Epithelial cell of prostate (primary cell): ENCODE measurements at places on chromosomes 16 and 17.

GRCh38 chr16:64907844-64908243, 214.0 kb downstream of the CDH11 start:
- DNase-seq, result no peak

GRCh38 chr17:56319531-56319930, 166.3 kb downstream of the ANKFN1 start:
- peak; percentile 12 for DNase-seq

DNA sequence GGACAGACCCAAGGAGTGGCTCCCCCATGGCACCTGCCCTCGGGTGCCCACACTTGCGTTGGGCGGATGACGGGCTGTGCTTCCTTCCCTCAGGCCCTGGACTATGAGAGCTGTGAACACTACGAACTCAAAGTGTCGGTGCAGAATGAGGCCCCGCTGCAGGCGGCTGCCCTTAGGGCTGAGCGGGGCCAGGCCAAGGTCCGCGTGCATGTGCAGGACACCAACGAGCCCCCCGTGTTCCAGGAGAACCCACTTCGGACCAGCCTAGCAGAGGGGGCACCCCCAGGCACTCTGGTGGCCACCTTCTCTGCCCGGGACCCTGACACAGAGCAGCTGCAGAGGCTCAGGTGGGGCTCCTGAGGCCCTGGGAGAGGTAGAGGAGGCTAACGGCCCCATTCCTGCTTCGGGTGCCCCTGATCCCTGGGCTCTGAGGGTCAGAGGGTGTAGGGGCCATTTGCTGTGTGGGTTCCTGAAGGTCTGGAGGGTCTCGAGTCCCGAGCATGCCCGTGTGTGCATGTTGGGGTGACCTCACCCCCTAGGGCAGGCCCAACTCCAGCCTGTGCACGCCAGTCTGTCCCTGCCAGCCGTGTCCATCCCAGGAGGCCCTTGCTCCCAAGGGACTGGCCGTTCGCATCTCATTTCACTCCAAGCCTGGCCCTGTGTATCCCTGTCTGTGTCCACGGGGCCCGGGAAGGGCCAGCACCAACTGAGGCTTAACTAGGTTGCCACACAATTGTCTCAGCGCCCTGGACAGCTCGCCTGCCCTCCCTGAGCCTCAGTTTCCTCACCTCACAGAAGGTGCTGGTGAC, 10.0 kb downstream of the SLC22A31 start:
- DNase-seq, result no peak

DNA sequence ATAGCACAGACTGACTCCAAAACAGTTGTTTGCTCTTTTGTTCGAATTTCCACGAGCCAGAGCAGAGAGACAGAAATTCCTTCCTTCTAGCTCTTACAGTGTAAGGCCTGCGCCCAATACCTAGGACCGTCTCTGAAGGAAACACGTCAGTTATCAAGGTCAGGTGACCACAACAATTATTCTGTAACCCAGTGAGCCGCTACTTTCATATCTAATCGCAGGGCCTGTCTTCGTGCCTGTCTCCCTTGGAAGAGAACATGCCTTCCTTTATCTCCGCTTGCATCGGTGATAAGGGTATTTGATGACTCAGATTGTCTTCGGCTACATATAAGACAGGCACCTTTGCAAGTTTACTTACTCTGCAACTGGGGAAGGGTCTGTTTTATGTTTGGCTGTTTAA, 288.0 kb downstream of the MAF start:
- DNase-seq, result no peak

DNA sequence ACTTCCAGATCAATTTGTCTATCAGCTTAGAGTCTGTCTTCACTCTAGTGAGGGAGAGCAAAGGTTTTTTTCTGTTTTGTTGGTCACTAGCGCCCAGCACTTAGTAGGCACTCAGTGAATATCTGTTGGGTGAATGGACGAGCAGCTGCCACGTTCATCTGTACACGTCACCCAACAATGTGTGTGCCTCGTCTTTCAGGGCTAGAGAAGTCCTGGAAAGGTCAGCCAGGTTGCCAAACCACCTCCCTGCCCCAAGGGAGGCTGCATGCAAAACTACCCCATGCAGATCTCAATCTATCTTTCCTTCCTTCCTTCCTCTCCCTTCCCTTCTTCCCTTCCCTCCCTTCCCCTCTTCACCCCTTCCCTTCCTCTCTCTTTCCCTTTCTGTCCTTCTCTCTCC, 340.9 kb downstream of the SOX9 start:
- no peak for DNase-seq

- DNase-seq, result no peak
Measured at GRCh38 chr16:3997231-3997841, 116.8 kb upstream of the CREBBP start.

- DNase-seq, result no peak
Measured at GRCh38 chr17:79221597-79221996, 147.0 kb downstream of the ENGASE start.

GRCh38 chr16:31177136-31177535, 2.8 kb upstream of the FUS start:
- peak; percentile 76 for DNase-seq

DNA sequence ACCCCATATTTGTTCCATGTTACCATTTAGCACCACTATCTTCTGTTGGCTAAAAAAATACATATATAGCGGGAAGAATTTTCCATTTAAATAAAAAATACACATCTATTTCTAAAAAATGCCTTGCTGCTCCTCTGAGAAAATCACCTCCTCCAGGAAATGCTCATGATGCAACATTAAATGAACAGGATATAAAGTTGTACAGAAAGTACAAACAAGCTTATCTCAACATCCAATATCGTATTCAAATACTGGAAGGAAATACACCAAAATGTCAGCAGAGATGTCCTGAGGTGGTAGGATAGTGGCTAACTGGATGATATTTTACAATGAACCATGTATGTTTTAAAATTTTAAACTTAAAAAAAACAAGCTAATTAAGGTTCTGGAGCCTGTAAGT, 21.3 kb downstream of the GNA13 start:
- DNase-seq, result no peak

DNA sequence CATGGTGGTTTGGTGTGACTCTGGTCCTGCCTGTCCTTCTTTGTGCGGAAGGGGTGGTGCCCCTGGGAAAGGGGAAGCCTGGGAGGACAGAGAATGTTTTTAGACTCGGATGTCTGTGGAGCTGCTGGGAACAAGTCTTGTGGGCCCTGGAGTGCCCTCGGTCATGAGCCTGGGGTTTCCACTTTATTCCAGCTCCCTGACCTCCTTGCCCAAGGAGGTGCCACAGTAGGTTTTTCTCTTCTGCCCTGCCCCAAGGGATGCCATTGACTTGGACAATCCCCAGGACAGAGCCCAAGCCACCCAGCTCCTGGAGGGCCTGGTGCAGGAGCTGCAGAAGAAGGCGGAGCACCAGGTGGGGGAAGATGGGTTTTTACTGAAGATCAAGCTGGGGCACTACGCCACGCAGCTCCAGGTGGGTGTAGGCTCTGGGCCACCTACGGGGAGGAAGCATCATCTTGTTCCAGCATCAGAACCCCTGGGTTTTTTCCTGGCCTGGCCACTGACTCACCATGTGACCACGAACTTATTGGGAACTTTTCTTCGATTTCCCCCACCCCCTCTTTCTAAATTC, 1.4 kb downstream of the STAT5A start:
- no peak for DNase-seq

- no peak for DNase-seq
Measured at GRCh38 chr17:81221371-81221841, 1.4 kb downstream of the CEP131 start.

DNA sequence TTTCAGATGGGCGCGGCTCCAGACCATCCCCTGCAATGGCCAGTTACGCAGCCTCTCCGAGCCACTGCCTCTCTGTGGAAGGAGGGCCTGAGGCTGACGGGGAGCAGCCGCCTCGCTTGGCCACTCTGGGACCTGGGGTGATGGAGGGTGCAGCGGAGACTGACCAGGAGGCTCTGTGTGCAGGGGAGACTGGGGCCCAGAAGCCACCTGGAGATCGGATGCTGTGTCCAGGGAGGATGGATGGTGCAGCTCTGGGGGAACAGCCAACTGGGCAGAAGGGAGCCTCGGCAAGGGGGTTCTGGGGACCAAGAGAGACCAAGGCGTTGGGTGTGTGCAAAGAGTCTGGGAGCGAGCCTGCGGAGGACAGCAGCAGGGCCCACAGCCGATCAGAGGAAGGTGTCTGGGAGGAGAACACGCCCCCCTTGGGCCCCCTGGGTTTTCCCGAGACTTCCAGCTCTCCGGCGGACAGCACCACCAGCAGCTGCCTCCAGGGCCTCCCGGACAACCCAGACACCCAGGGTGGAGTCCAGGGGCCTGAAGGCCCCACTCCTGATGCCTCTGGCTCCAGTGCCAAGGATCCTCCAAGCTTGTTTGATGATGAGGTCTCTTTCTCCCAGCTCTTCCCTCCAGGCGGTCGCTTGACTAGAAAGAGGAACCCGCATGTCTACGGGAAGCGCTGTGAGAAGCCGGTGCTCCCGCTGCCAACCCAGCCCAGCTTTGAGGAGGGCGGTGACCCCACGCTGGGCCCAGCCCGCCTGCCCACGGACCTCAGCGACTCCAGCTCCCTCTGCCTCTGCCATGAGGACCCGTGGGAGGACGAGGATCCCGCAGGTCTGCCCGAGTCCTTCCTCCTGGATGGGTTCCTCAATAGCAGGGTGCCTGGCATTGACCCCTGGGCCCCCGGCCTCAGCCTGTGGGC, 17.4 kb upstream of the ZFPM1 start:
- no peak for DNase-seq

DNA sequence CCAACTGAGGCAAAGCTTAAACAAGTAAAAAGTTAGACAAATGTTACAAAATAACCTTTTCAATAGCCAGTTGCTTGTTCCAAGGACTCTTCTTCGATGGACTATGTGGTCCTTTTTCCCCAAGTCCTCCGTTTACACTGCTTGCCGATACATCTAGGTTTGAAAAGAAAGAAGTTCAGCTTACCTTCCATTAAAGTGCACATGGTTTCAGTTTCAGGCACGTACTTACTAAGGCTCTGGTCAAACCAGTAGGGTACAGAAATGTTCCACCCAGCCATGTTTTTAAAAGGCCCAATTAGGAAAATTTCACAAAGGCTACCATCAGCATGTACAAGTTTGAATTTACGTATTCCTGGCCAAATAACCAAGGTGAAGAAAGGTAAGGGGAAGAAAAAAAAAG, 2.1 kb downstream of the SRSF2 start:
- DNase-seq, result no peak

GRCh38 chr16:81415751-81416150, 28.9 kb upstream of the CMIP start:
- DNase-seq, result no peak

GRCh38 chr16:12803203-12804093, at the start of gene CPPED1:
CPPED1 (minus strand) TSS chr16:12803887; CDS start chr16:12803776, 111 bp downstream.
- DNase-seq, result peak; percentile 52

GRCh38 chr17:12201294-12201880, 180.7 kb downstream of the MAP2K4 start:
- no peak for DNase-seq

DNA sequence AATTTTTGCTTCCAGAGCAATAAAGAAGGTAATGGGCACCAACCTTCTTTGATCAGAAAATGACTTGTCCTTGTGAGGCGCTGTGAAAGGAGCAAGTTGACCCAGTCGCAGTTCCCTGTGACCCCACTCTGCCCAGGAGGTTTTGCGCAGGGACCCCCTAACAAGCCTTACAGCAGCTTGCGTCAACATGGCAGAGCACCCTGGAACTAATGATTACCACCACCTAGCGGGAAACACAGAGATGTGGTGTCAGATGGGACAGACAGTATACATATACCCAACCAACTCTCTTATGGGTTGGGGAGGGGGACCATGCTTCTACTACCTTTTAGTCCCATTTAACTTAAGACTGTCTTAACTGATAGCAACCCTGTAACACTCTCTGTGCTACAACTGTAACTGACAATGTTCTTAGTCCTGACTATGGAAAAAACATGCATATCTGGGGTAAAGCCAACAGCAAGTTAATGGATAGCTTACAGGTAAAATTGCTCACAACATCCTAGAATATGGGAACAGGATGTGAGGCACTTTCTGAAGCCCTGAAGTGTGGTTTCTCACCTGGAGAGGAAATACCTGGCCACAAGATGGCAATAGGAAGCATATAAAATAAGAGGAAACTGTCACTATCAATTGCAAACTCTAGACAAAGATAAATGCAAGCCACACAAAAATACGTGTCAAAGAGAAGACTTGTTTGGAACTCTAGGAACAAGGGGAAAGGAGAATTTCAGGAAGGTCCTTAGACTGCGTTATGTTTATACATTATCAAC, 3.0 kb downstream of the KARS1 start:
- DNase-seq, result no peak

GRCh38 chr17:40309031-40309948, at the start of gene RARA:
RARA (plus strand) TSS chr17:40309180; CDS start chr17:40331219, 22,039 bp downstream.
- DNase-seq, result no peak

- no peak for DNase-seq
Measured at GRCh38 chr17:66422186-66422585, 119.8 kb downstream of the PRKCA start.

GRCh38 chr17:55236316-55236715, 28.4 kb upstream of the HLF start:
- no peak for DNase-seq

GRCh38 chr17:40111221-40112128, 10.3 kb upstream of the MSL1 start:
- no peak for DNase-seq
